ENCODE measurements at places on chromosomes 7 and 10.

DNA sequence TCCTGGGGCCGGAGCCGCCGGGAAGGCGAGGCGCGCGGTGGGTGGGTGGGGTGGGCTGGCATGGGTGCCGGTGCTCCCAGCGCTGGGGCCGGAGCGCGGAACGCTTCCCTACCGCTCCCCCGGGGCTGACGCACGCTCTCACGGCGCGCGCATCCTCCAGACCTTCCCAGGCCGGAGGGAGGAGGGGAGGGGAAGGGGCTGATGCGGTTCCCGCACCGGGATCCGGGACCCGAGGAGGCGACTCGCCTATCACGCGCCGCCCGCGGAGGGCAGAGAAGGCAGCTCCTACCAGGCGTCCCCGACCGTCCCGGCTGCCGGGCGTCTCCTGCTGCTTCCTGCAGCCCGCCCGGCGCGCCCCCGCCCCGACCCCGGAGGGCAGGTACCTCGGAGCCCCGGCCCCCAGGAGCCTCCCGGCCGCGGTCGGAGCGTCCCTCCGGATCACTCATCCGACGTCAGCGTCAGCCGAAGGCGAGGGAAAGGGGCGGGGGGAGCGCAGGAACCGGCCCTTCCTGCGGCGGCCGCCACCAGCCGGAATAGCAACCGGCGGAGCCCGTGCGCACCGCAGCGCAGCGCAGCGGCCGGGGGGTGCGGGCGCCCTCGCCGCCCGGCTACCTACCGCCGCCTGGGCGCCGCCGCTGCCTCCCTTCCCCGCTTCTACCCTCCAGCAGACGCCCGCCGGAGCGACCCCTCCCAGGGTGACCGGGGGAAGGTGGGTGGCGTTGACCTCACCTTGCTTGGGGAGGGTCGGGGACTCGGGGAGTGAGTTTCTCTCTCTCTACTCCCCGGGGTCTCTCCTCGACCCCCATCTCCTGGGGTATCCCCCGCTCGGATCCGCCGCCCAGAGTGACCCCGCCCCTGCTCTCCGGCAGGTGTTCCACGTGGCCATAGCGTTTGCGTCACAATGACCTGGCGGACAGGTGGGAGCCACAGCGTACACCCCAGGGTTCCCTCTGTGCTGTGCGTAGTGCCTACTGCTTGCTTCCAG, at the start of gene ICA1:
Gene ICA1, minus strand, starts transcription at position 457 of the 985 bp plus-strand sequence. CDS start 26,241 bp downstream, outside the sequence.
- no peak for DNase-seq

- no peak for DNase-seq
Observed at GRCh38 chr10:31381766-31382316, 62.8 kb downstream of the ZEB1 start.

- DNase-seq: no peak
Observed at GRCh38 chr7:2032876-2033407, 199.8 kb downstream of the MAD1L1 start.

- no peak for DNase-seq
Observed at GRCh38 chr10:96814264-96814663, 17.8 kb upstream of the LCOR start.

GRCh38 chr7:130974169-130974568, 240.2 kb upstream of the KLF14 start:
- no peak for DNase-seq

DNA sequence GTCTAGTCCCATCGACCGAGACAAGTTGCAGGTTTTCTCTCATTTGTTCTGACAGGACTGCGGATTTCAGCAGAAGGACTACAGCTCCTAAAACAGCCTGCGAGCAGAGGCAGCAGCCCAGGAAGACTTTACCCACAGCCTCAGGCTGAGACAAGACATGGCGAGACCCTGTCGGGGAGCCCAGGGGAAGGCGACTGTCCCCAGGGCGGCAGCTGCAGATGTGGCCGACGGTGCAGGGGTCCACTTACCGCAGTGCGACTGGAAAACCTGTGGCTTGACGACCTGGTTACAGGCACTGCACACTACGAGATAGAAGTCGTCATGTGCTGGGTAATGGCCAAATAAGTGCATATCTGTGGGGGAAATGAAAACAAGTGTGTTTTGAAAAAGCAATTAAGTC, 88.0 kb downstream of the ATXN7L1 start:
- DNase-seq: no peak

DNA sequence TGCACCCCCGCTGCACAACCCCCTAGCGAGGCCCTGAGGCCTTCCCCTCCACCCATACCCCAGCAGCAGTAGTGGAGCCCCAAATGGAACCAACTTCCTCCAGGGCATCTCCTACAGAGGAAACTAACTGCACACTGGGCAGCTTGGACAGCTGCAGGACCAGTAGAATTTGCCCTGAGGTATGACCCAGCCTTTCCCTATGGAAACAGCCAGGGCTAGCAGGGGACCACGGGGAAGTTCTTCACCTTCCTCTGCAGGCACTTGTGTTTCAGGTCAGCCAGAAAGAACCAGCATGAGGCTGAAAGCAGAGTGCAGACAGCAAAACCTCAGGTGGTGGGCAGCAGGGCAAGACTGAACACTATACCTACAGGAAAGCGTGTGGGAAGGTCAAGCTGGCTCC, 5.7 kb upstream of the EEPD1 start:
- no peak for DNase-seq

- DNase-seq: no peak
Observed at GRCh38 chr10:107741971-107742370, 577.5 kb upstream of the SORCS1 start.

DNA sequence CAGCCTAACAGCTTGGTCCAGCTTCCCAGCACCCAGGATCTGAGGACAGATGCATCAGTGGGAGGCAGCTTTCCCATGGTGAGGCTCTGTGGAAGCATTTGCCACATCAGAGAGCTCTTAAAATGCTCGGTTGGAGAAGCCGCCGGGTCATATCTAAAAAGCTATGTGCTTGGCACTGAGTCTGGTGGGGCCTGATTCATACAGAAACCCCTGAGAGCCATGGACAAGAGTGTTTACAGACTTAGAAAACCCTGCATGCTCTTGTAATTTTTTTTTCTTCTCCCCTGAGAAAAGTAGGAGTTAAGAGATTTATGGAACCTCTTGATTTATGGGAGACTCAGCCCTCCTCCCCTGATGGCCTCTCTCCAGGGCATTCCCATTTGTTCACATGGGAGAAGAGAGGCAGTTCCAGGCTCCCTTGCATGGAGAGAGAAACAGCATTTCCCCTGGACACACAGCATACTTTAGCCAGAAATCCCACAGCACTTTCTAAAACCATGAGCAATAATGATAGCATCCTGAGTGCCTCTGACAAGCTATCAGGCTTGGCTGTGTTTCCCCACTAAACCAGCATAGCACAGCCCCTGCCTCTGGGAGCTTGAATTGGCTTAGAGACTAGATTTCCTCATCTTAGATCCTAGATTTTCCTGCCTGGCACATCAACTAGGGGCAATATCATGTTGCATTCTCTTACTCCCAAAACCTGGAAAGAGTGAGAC, 322.1 kb upstream of the AUTS2 start:
- DNase-seq: no peak

DNA sequence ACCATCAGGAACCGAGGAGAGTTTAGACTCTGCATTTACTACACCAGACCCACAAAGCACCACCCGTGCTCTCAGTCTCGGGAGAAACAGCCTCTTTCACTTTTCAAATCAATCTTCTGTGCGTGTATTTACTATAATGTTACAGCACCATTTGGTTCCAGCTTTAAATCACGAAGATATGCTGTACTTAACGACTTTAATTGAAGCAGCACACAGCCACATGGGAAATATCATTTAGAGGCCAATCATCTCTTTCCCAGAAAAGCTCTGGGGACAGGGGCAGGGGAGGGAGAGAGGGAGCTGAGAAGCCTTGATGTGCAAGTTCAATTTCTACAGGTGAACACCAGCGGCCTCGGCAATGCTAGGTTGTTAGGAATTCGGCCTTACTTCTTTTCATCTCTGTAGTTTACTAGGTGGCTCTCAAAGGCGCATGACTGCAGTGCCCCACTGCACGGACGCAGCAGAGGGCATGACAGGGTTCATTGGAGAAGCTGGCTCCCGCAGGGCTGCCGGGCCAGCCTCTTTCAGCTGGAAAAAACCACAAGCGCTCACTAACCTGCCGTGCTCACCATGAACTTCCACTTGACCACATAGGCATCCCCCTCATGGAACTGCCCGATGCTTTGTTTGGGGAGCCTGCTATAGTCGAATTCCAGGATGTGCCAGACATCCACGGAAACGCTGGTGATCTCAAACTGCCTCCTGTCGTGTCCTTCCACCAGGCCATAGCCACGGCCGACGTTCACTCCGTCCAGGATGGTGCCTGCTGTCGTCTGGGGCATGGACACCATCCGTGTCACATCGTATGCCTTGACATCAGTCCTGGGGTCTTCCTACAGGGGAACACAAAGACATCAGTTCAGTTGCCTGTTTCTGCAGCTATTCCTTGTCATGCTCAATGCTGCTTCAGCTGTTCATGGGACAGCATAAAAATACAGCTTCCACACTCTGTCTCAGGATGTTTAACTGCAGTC, 154.5 kb downstream of the SVIL start:
- no peak for DNase-seq

- no peak for DNase-seq
Observed at GRCh38 chr7:150642926-150643325, 10.7 kb upstream of the GIMAP6 start.
